ENCODE measurements at places on chromosomes 5 and 9.

DNA sequence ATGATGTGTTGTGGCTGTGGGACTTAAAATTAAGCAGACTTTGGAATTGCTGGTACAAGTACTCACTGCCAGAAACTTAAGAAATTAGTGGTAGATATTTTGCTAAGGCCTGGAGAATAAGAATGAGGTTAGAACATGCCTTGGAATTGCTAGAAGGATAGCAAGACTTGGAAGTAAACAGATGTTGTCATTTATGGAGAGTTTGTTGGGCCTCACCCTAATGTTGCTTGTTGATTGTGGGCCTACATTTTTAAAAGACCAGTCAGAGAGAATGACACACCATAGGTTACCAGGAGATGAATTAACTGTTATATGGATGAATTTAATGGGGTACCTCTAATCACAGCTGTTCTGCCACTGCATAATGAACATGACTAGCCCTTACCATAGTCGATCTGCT lies 120.1 kb upstream of the GAS1 start:
- no peak for DNase-seq

- DNase-seq, result no peak
Measured at GRCh38 chr9:100038472-100038871, 60.3 kb downstream of the ERP44 start.

DNA sequence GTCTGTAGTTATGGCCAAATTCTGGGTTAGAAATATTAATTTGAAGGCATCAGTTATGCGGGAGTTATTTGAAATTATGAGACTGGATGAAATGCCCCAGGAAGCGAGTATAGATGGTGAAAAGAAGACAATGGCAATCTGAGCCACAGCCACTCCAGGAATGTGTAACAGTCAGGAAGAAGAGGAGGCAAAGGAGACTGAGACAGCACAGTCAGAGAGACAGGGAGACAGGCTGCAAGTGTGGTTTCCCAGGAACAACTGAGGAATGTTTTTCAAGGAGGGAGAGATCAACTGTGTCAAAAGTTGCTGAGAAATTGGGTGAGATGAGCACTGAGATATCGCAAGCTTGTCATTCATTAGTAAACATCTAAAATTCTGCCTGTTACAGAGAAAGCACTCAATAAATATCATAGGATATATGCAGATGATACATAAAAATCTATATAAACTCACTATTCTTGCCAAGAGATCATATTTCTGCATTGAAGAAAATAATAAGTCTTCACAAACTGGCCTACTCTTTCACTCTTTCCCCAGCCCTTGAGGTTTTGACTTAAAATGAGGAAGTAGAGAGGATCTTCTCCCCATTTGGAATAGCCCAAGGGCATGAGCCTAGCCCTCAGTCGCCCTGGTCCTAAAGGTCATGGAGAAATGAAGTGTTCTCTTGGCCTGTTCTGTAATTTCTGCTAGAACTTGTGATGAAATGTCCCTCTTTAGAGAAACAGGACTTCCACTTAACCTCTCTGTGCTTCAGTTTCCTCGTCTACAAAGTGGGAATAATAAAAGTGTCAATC lies 48.5 kb upstream of the RLN1 start:
- DNase-seq, result no peak

- no peak for DNase-seq
Measured at GRCh38 chr5:42645138-42645537, 111.5 kb upstream of the CCDC152 start.

DNA sequence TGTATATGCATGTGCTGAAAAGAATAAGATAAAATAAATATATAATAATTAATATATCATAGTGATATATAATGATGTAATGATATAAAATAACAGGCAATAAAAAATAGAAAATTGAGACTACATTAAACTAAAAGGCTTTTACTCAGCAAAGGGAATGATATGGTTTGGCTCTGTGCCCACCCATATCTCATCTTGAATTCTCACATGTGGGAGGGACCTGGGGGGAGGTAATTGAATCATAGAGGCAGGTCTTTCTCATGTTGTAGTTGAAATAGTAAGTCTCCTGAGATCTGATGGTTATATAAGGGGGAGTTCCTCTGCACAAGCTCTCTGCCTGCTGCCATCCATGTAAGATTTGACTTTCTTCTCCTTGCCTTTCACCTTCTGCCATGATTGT lies 1550.9 kb upstream of the CDH6 start:
- no peak for DNase-seq

DNA sequence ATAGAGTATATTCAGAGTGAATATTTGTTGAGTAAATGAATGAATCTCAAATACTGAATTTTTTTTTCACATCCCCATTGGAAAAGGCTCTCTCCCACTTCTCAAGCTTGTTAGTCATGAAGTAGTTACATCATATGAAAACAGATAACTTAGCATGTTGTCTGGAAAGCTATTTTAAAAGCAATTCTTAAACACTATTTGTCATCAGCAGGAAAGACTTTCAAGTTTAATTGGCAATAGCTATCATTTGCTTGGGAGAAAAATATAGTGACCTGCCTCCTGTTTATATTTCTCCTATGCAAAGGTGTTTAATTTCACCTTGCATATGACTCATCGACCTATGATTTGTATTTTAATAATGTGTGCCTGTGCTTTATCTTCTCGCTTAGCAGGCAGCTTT lies 499.8 kb upstream of the GRIA1 start:
- no peak for DNase-seq

DNA sequence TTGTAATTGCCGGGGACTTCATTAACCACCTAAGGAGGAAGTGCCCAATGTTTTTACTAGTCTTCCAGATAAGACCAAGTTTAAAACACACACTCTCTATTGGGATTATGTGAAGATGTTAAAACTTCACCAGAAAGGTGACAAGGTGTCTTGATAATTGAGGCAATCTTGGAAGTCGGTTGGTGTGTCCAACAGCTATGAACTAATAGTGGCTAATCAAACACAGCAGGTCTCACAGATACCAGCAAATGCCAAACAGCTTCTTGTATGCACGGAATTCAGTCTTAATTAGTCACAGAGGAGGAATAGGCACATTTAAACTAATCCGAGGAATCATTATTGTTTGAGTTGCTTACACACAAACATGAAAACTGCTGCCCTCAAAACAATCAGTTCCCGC lies 214.5 kb downstream of the SEC61B start:
- no peak for DNase-seq

DNA sequence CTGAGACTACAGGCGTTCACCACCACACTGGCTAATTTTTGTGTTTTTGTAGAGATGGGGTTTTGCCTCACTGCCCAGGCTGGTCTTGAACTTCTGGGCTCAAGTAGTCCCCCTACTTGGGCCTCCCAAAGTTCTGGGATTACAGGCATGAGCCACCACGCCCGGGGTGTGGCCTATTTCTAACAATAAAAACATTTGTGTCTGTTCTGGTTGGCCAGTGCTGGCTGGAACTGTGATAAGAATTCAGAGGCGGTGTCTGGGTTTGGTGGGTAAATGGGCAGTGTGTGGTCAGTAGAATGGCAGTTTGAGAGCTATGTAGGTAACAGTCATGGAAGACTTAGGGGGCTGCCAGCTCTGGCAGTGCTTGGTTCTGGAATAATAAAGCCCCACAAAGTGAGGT lies 46.9 kb upstream of the SYNPO start:
- no peak for DNase-seq

DNA sequence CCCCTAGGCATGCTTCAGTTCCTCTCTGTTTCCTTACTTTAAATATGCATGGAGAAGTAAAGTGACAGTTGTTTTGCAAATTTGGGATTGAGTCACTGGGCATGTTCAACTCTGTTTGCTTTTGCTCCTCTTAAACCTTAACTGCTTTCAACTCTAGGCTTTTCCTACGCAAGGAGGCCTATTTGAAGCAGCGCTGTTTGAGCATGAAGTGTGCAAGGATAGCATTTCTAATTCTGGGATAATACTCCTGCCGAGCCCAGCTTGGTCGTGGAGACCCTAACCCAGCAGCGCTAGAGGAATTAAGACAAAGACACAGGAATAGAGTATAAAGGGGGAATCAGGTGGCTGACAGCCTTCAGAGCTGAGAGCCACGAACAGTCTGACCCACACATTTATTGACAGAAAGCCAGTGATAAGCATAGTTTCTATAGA lies 803.4 kb upstream of the CDH10 start:
- DNase-seq, result no peak

DNA sequence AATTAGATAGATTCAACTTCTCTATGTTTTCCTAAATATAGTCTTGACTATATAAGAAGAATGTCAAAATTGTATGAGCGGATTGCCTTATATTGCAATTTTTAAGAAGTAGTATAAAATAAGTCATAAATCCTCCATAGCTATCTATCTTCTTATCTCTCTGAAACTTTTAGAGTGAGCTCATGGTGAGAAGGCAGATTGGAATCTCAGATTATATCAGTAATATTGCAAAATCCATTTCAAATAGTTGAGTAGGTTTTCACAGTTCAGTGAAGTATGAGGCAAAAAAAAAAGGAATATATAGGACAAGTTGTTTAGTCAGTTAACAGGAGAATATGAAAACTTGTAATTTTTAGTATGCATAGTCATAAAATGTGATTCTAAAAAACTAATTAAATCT lies 156.4 kb downstream of the FAM174A start:
- DNase-seq, result no peak

DNA sequence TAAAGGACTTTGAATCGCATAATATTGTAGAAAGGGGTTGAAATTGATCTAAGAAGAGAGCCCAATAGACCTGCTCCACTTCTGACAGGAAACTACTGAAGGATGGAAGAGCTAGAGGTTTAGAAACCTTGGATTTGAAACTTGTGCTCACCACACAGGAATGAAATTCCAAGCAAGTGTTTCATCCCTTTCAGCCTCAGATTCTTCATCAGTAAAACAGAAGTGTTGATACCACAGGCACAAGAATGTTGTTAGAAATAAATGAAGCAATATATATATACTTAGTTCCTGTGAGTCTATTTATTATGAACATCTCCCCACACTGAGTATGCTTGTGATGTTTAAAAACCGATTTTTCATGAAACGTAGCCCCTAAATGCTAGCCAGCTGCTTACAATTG lies 43.8 kb downstream of the PRRC1 start:
- no peak for DNase-seq

GRCh38 chr5:180338001-180338707 lies 15.0 kb downstream of the GFPT2 start:
- DNase-seq, result no peak

DNA sequence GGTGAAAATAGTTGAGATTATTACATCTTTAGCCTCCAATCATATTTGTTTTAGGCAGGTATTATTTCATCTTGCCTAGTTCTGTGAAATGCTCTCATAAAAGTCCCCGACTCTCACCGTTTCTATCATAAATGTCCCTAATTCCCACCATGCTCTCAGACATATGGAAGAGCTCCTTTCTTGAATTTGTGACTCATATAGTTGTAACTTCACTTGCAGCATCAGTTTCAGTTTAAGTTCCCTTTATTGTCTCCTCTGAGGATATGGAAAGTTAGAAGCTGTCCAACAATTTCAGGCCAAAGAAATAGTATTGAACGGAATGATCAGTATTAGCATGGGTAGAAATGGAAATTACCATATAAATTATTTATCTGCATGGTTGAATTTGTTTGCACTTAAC lies 187.5 kb upstream of the NR4A3 start:
- no peak for DNase-seq

DNA sequence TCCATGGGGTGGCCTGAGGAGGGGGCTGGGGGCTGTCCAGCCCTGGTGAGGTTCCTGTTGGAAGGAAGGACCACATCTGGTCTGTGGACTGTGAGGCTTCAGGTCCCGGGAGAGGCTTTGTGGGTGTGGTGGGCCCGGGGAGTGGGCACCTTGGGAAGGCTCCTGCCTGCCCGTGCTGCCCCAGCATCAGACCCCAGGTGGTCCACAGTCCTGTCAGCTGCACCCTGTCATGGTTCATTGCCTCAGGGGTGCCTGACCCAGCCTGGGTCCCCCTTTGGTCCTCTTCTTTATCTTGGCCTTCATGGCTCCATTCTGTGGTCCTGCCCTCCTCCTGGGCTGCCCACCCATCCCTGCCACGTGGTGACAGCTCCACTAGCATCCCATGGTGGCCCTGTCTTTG lies 36.7 kb downstream of the WNK2 start:
- DNase-seq, result no peak

- DNase-seq, result no peak
Measured at GRCh38 chr5:1060535-1060981, 51.3 kb downstream of the SLC12A7 start.

DNA sequence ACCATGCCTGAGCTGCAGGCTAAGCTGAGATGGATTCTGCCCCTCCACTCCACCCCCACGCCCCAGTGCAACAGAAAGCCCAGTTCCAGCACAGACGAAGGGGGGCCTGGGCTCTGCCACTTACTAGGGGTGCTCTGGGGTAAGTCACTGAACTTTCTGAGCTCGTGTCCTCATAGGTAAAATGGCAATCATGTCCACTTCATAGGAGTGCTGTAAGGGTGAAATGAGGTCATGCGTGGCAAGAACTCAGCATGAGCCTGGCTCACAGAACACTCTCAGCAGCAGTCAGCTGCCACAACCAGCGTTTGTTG lies 8.4 kb upstream of the PSD2 start:
- DNase-seq, result no peak

DNA sequence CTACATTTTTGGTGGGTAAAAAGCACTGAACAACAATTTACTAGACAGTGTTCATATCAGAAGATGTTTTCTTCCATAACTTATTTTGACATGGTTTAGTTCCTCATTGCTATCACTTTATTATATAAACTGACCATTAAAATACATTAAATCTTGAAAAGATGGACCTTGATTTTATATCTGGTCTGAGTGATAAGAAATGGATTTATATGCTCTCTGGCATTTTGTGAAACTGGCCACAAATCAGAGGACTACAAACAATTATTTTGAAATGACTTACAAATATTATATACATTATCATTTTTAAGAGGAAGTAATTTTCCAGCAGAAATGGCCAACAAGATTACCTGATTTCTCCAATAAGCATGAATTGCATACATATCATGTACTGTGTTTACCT lies 23.6 kb upstream of the TRIM36 start:
- no peak for DNase-seq

DNA sequence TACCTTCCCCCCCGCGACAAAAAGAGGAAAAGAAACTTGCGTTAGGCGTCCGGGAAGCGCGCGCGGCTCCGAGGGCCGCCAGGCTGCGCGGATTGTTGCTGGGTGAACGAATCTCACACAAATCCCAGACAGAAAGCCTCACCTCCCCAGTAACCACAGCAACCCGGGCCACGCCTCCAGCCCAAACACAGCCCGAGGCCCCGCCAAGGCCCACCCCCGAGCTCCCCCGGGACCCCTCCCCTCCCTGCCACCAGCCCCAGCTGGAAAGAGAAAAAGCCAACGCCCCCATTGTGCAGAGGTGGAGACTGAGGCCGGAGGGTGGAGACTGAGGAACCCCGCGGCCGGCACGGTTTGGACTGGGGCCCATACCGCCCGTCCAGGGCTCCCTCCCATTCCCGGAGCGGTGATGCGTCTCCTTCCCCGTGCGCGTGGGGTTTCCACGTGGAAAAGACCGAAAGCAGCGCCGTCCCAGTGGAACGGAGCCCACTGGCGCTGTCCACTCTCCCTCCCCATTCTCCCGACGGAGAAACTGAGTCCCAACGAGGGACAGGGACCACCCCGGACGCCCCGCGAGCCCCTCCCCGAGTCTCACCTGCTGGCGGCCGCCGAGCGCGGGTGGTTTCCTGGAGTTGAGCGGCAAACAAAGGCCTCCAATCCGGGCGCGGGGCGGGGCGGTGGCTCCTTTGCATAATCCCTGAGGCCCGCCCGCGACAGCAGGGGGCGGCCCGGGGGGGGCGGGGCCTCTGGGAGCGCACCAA lies 10.2 kb upstream of the AKNA start:
- DNase-seq, result peak; percentile 61

- no peak for DNase-seq
Measured at GRCh38 chr5:58191443-58191842, 268.4 kb downstream of the PLK2 start.

Measured in NCI-H2107 (cell line).